CD4-positive, alpha-beta T cell treated with Interleukin-12 subunit alpha and Interleukin-12 subunit beta, for 1 hour (primary cell): ENCODE measurements at places on chromosomes 11 and 22.

- no peak for DNase-seq
Observed at GRCh38 chr11:30365793-30366517, 43.1 kb downstream of the ARL14EP start.

- peak; percentile 11 for DNase-seq
Observed at GRCh38 chr22:41976961-41977566, 7.8 kb downstream of the SEPTIN3 start.

GRCh38 chr11:65960824-65961266 is 689 bp upstream of the SART1 start:
- DNase-seq, result no peak

DNA sequence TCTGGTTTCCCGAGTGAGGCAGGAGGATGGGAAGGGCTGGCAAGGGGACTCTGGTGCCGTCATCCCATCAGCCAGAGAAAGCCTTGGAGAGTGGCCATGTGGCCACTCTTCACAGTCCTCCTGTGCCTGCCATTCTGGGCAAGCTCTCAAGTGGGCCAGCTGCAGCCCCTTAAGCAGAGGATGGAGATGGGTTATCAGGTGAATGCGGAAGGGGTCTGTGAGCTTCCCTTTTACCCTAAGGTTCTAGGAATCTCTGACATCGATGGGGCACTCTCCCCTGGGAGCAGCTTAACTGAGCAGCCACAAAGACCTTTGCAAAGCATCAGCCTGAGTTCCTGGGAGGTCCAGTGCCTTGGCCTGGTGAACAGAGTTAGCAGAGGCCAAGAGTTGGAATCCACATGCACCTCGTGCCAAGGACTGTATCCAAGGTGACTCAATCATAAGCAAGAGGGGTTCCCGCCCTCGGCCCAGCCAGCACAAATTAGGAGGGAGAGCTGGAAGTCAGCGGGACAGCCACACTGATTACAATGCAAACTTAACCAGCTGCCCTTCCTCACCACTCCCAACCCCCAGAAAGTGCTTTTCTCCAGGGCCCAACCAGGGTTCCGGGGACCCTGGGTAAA is 193.6 kb downstream of the BUD13 start:
- no peak for DNase-seq

GRCh38 chr11:109658190-109658589 is 236.2 kb downstream of the C11orf87 start:
- no peak for DNase-seq

GRCh38 chr22:20206709-20207215 is 55.9 kb upstream of the CCDC188 start:
- no peak for DNase-seq

- DNase-seq, result no peak
Observed at GRCh38 chr11:132171031-132171430, 800.6 kb downstream of the NTM start.

- DNase-seq, result no peak
Observed at GRCh38 chr11:2587132-2587930, 112.5 kb downstream of the KCNQ1OT1 start.

GRCh38 chr22:29062286-29062821 is 723 bp upstream of the C22orf31 start:
- DNase-seq, result no peak

DNA sequence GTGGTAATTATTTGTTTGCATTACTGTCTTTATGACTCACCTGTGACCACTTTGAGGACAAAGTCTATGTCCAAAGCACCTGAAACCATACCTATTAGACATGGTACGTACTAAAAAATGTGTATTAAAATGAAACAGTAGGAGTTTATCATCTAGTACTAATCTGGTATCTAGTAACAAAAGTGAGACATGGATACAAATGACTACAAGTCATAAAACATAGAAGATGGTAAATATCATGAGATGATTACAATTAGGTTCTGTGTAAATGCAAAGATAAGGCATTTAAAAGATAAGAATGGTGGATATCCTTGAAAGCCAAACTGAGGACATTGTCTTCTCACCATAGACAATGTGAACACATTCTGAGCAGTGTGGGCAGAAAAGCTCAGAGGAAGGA is 113.5 kb upstream of the GUCY1A2 start:
- DNase-seq, result no peak

DNA sequence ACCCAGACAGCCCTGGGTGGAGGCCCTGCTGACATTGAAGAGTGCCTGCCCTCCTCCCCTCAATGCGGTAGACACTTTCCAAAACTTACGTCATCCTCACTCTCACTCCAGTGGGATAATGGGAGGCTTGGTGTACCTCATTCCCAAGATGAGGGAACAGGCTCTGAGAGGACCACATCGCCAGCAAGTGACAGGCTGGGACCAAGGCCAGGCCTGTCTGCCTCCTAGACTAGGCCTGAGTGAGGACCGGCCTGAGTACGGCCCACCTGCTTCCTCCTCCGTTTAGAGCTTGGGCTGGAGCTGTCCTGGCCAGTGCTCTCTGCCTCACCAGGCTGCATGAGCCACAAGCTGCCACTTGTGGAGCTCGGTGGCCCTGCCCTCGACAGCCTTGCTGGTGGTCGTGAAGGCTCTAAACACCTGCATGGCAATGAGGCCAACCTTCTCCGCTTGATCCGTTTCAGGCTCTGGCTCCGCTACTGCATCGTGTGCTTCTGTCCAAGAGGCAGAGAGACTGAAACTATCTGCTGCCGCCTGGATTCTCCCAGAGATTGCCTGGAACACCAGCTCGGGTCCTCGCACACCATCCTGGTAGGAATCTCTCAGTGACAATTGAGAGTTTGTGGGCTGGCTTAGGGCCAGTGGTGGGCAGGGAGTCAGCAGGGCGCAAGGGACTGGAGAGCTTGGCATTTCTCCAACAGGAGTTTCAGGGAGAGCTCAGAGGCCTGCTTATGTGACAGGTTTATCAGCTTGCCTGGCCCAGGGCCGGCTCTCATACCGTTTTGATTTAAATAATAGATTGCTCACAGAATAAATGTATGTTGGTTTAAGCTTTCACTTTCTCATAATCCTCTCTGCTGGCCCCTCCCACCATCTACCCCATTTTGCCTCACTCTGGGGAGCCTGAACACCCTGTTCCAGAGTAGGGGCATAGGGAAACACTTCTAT is 9.4 kb downstream of the LRRC75B start:
- no peak for DNase-seq

- DNase-seq, result no peak
Observed at GRCh38 chr22:17896586-17896985, 122.3 kb upstream of the BID start.

- no peak for DNase-seq
Observed at GRCh38 chr11:43508511-43508918, 149.8 kb downstream of the TTC17 start.

DNA sequence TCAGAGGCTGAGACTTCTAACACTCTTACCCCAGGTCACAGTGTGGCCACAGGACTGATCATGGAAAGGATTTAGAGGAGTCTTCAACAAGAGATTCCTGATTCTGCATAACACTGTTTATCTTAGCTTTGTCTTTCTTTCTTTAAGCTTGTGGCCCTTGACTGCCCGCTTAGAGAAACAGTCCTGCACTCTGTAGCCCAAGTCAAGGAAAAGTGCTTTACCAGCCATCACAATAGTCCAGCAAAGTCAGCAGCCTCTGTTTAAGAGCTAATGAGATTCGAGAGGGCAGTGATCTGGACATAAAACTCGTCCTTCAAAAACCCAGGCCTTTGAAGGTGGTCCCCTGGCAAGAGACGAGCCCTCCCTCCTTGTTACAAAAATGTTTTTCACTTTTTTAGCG is 30.0 kb downstream of the PRDM10 start:
- DNase-seq, result no peak

DNA sequence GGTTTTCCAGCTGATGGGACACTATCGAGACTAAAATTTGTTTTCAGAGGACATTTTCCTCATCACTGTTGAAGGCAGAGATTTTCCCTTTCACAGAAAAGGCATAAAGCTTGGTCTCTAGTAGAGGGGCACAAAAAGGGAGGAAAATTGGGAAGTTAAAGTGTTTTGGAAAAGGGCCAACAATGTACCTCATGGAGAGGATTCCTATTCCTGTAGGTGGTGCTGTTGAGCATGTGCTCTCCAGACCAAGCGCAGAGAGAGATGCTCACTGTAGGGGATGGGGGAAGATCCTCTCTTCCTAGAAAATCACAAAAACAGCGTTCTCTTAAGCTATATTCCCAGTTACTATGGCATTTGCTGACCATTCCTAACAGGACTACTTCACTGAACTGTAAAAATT is 44.9 kb downstream of the OR4C46 start:
- DNase-seq, result no peak
